Activated T-helper 2 cell treated with anti-CD3 and anti-CD28 coated beads, Interferon-gamma antibody, Interleukin-2, Interleukin-4, amounts not matched to agents 10 μg/mL and 5 μg/mL and 100 μg/mL, durations not matched to agents 14 hours and 24 hours and 36 hours (primary cell): ENCODE measurements at places on chromosomes 7 and 10.

DNA sequence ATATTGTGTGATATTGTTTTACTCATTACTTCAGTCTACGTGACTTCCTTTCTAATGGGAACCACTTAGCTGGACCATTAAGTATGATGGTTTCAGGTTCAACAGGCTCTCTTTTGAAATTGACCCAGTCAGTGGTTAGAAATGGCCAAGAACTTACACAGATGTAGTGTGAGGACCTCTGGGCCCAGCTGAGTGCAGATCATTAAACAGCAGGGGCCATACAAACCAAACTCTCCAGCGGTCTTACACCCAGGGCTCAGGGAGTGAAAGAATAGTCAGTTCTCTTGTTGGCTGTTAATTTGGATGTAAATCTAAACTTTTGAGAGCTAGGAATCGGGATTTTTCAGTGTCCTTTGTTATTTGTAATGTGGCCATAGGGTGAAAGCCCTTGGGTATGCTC is 107.3 kb downstream of the CELF2 start:
- no peak for DNase-seq

DNA sequence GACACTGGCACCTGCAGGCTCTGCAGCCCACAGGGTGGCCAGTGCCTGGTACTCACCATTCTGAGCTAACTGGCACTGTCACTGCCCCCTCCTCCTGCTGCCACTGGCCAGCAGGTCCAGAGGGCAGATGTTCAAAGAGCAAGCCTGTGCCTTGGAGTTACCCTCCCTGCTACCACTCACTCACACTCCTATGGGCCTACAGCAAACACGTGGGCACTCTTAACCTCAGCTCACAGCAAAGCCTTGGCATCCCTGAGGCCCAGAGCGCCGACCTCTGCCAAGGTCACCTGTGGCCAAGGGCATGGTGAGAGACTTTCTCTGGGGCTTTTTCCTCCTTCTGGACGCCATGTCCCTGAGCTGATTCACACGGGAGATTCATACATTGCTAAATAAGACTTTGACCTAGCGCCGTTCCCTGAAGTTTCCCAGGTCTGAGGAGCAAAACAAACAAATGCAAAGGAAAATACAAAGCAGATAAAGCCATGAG is 270.0 kb upstream of the PPP2R2D start:
- DNase-seq, result no peak

DNA sequence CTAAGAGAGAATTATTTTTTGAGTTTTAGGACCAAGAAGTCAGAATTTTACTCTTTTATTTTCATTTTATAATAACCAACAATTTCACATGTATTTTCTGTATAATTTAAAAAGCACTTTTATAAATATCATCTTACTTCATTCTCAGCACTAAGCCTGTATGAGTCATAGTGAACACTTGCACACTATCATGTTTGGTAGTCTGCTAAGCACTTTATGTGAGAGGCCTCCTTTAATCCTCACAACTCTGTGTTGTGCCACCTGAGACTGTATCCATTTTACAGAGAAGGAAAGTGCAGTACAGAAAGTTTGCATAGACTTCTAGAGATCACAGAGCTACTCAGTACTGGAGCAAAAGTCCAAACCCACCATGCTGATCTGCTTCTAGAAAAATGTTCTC is 939.6 kb downstream of the NRG3 start:
- no peak for DNase-seq

DNA sequence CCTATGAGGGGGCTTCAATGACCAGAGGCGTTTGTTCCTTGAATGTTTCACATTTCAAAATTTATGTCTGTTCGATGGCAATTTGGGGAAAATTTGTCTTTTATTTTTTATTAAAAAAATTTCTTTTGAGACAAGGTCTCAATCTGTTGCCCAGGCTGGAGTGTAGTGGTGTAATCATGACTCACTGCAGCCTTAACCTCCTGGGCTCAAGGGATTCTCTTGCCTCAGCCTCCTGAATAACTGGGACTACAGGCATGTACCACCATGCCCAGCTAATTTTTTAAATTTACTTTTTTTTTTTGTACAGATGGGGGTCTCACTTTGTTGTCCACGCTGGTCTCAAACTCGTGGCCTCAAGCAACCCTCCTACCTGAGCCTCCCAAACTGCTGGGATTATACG is 39.7 kb downstream of the OTUD1 start:
- no peak for DNase-seq

DNA sequence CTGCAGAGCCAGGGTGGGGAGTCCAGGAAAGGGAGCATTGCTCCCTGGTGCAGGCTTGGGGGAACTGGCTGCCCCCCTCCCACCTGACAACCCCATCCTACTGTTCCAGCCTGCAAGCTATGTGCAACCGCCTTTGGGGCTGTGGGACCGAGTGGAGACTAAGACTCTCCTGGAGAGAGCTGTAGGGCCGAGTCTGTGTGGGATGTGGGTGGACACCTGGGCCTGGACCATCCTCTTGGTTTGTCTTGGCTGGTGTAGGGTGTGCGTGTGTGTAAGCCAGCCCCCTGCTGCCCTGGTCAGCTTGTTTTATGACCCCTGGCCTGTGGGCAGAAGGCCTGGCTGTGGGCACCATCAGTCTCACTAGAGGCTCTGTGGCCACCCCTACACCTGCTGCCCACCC is 1.6 kb upstream of the RAMP3 start:
- no peak for DNase-seq

DNA sequence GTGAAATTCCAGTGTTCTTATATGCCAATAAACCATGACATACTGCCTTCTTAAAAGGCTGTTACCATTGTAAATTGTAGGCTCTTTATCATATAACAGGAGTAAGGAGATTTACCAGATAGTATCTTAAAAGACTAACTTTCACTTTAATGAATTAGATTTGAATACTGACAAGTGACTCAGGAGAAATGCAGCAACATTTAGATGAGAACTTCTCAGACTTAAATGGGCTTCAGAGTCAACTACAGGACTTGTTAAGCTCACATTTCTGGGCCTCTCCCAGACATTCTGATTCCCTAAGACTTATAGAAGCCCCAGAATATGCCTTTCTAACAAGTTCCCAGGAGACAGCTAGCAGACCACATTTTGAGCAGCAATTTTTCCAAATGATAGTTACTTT is 466.3 kb downstream of the ARL4A start:
- DNase-seq, result no peak
